ENCODE measurements at places on chromosomes 3 and 15.

GRCh38 chr3:159277814-159278213, 476.0 kb downstream of the MFSD1 start:
- no peak for DNase-seq

GRCh38 chr3:164460851-164461250, 617.4 kb downstream of the SI start:
- DNase-seq, result peak; percentile 53

- no peak for DNase-seq
Observed at GRCh38 chr15:35485411-35485810, 60.6 kb downstream of the DPH6 start.

DNA sequence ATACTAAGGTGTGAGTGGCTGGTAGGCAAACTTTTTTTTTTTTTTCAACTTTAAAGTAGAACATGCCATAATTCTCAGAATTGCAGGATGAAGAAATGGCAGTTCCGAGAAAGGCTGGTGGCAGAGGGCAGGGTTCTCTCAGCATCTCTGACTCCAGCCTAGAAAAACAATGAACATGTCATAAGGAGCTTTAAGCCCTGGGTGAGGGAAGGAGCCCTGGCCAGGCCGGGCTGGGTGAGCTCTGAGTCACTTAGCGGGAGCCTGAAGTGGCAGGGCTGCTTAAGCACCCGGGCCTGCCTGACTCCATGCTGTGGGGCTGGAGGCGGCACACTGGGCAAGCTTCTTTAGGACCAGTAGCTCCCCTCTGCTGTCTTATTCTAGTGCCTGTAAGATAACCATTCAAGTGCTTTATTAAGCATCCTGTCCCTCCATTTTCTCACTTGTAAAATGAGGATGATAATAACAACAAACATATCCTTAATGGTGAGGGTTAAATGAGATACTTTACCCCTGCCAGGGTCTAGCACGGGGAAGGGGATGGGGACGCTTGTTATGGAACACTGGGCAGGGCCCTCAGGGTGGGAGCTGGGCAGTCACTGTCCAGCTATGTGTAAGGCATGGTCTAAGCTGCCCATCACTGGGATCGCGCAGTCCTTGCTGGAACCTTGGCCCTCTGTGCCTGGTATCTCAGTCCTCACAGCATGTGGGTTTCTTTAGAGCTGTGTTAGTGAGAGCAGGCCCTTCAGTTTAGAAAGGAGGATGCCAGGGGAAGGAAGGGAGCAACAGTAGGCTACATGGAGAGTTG, 18.4 kb downstream of the SMAD6 start:
- DNase-seq, result peak; percentile 92

DNA sequence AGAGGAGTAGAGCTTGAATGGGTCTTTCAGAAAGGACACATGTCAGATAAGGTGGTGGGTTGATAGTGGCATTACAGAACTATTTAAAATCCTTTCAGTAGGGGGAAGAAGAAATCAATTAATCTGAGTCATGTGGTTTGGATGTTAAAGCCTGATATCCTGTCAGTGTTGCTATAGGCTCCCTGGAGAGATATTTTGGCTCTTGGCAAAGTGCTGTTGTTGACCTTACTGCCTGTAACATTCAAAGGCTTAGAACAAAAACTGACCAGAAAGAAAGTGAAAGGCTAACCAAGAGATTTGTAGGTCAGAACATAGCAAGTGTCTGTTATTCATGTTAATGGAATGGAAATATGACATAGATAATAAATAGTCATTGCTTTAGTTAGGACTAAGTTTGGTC, 552.9 kb downstream of the DIPK2A start:
- peak; percentile 38 for DNase-seq

GRCh38 chr3:112617285-112617684, 23.7 kb downstream of the CCDC80 start:
- no peak for DNase-seq

- DNase-seq, result no peak
Observed at GRCh38 chr3:131564812-131565211, 62.0 kb upstream of the MRPL3 start.

GRCh38 chr3:173733029-173733652, 335.6 kb downstream of the NLGN1 start:
- DNase-seq, result peak; percentile 52

DNA sequence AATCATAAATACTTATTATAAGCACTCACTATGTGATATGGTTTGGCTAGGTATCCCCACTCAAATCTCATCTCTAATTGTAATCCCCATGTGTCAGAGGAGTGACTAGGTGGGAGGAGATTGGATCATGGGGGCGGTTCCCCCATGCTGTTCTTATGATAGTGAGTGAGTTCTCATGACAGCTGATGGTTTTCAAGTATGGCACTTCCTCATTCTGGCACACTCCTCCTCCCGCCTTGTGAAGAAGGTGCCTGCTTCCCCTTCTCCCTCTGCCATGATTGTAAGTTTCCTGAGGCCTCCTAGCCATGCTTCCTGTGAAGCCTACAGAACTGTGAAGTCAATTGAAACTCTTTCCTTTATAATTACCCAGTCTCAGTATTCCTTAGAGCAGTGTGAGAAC, 53.3 kb upstream of the CHMP2B start:
- no peak for DNase-seq

GRCh38 chr3:54262541-54262940, 140.2 kb downstream of the CACNA2D3 start:
- DNase-seq, result no peak

DNA sequence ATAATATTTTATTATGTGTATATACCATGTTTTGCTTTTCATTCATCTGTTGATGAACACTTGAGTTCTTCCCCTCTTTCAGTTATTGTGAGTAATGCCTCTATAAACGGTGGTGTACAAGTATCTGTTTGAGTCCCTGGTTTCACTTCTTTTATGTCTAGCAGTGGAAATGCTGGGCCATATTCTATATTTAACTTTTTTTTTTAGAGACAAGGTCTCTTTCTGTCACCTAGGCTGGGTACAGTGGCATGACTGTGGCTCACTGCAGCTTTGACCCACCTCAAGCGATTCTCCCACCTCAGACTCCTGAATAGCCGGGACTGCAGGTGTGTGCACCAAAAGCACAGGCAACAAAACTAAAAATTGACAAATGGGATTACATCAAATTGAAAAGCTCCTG, 19.9 kb downstream of the GOLM2 start:
- no peak for DNase-seq

DNA sequence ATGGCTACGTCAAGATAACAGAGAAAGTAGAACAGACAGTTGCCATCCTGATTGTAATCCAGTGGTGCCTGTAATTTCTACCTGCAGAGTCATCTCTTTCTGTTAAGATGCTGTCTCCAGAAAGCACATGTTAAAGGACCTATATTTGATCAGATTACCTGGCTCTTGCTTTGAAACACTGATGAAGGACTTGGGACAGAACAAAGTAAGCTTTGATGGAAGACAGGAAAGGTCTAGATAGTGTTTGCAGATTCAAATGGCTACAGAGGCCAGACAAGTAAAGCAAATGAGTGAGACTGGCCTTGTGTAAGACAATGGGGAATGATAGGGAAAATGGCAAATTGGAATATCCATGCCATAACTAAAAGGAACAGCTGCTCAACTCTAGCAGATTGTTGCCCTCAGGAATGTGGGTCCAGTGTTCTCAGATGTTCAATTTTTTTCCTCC, 1.8 kb upstream of the GSK3B start:
- DNase-seq, result no peak

- DNase-seq, result peak; percentile 38
Observed at GRCh38 chr3:193040836-193041672, 123.4 kb upstream of the MB21D2 start.

All from fibroblast of skin of back (primary cell).